Keratinocyte (primary cell): ENCODE measurements at places on chromosomes 13 and 19. TPM values are rescaled to one million over a fixed set of nuclear protein-coding genes. Genes with fewer than 3 reads are reported as not detected.

The DHDH gene
- 0.45 to 1.8 TPM (median 0.52 TPM) in 3 replicates for polyA plus RNA-seq

The MAST1 gene
- polyA plus RNA-seq: 0.09 to 0.13 TPM (median 0.11 TPM) in 3 replicates

The ZNF578 gene
- polyA plus RNA-seq: 0.44 to 1.1 TPM (median 0.79 TPM) in 3 replicates

The TEX101 gene
- polyA plus RNA-seq: 0.18 TPM in 1 of 3 replicates, not detected in the others

The NLRP7 gene
- 0.03 TPM in 1 of 3 replicates, not detected in the others for polyA plus RNA-seq
